Activated effector memory CD4-positive, alpha-beta T cell treated with Interleukin-2 at 50 U/mL for 16 hours (primary cell): ENCODE measurements at places on chromosomes 7 and 10.

DNA sequence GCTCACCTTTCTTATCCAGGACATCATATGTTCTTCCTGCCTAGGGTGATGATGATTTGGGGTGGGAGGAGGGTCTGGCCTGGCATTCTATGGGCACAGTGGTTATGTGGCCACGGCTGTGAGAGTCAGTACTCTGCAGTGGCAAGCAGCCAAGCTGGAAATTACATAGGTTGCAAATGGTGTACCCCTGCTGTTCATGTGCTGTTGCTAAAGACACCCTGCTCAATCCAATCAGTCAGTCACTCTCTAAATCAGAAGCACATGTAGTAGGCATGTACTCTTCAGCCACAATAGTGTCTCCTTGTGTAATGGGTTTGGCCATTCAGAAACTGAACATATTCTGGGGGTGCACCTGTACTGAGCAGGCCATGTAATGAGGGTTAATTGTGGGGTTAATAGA lies 449.1 kb upstream of the ANKRD30A start:
- no peak for DNase-seq

DNA sequence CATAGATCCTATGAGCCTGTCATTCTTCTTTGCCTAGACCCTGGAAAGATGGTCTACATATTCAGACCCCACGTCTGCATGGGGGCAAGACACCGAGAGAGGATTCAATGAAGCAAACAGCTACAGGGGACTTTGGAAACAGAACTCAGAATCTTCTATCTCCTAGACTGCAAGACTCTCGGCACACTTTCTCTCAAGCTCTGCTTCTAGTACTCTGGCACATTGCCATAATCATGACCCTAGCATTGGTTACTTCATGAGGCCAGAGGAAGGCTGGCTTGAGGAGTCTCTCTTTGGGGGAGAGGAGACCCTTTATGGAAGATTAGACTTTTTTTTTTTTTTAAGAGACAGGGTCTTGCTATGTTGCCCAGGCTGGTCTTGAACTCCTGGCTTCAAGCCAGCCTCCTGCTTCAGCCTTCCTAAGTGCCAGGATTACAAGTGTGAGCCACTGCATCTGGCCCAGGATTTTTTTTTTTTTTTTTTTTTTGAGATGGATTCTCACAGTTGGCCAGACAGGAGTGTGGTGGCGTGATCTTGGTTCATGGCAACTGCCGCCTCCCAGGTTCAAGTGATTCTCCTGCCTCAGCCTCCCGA lies 20.7 kb downstream of the CCDC3 start:
- DNase-seq, result no peak

DNA sequence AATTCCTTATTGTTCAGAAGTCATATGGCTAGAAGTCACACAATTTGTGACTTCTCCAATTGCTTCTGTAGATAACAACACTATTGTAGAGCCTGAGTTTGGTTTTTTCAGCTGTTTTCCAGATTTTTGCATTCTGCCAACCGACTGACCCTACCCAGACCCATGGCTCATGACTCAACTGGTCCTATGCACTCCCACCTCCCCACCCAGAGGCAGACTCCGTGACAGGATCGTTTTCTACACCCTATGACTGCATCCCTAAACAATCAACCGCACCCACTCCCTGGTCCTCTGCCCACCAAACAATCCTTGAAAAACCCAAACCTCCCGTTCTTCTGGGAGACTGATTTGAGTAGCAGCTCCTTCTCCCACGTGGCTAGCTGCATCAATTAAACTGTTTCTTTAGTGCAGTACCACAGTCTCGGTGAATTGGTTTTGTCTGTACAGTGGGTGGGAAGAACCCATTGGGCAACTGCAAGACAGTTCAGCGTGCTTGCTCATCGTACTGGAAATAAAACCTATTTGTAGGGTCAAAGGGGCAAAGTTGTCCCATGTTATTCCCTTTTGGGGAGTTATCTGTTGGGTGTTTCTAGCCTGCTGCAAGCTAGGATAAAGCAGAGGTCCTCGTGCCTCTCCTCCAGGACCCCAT lies 150.3 kb upstream of the FAM20C start:
- no peak for DNase-seq

GRCh38 chr10:78802866-78803265 lies 265.9 kb upstream of the ZMIZ1 start:
- no peak for DNase-seq

DNA sequence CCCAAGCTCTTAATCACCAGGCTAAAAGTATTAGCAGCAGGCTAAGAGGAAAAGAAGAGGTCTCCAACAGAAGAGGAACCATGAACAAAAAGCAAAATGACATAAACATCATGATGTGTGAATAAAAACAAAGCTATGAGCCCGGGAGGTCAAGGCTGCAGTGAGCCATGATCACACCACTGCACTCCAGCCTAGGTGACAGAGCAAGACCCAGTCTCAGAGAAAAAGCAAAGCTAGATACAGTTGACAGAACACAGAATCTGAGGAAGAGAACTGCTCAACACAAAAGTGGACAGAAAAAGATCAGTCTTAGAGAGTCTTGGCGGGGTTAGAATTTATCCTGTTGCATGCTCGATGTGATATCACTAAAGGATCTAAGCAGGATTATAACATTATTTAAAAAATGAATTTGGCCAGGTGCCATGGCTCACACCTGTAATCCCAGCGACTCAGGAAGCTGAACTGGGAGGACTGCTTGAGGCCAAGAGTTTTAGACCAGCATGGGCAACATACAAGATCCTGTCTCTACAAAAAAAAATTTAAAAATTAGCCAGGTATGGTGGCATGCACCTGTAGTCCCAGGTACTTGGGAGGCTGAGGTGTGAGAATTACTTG lies 37.5 kb downstream of the NT5C2 start:
- DNase-seq, result no peak

DNA sequence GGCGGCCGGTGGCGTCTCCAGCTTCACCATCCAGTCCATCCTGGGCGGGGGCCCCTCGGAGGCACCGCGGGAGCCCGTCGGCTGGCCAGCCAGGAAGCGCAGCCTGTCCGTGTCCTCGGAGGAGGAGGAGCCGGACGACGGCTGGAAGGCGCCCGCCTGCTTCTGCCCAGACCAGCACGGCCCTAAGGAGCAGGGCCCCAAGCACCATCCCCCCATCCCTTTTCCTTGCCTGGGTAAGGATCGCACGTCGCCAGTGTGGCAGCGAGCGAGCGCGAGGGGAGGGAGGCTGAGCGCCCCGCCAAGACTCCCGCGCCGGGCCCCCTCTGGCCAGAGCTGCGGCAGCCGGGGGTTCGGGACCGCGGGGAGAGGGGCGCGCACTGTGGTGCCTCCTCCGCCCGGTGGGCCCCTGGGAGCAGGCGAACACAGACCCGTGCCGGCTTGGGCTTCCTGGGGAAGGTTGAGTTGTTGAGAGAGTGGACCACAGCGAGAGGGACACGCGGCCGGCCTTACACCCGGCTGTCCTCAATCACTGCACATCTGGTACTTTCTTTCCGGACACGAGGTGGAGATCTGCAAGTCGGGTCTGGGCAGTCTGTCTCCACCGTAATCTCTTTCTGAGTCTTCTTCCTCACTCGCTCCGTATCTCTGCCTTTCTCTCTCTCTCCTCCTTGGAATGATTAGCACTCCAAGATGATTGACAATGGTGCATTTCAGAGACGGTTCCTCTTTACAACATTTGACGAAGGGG lies 652 bp downstream of the HMX2 start:
- DNase-seq, result no peak
